ENCODE measurements at places on chromosomes 4 and X.

GRCh38 chr4:150033901-150034300 is 44.3 kb upstream of the DCLK2 start:
- no peak for DNase-seq

GRCh38 chr4:102564399-102565059 is 63.4 kb downstream of the NFKB1 start:
- no peak for DNase-seq

GRCh38 chr4:120902925-120903324 is 19.6 kb downstream of the PRDM5 start:
- DNase-seq, result no peak

GRCh38 chr4:101339332-101339731 is 8.0 kb downstream of the PPP3CA start:
- DNase-seq, result no peak

GRCh38 chr4:75321484-75321883 is 192.7 kb downstream of the RCHY1 start:
- DNase-seq, result no peak

- no peak for DNase-seq
Observed at GRCh38 chrX:139724626-139725025, 16.7 kb upstream of the MCF2 start.

DNA sequence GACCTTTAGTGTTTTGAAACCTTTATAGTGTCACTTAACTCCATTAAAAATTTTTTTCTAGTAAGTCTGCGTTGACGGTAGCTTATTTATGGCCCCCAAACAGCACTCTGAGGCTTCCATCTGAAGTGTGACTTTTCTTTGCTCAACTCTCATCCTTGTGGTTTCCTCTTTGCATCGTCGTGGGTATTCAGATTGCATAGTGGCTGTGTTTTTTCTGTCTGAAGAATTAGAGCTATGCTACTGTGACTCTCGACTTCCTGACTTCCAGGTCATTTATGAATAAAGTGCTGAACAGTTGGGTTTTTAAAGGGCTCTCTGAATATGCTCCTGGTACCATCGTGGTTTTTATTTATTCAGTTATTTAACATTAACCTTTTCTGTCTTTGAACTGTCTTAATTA is 44.9 kb downstream of the JADE1 start:
- DNase-seq, result no peak

DNA sequence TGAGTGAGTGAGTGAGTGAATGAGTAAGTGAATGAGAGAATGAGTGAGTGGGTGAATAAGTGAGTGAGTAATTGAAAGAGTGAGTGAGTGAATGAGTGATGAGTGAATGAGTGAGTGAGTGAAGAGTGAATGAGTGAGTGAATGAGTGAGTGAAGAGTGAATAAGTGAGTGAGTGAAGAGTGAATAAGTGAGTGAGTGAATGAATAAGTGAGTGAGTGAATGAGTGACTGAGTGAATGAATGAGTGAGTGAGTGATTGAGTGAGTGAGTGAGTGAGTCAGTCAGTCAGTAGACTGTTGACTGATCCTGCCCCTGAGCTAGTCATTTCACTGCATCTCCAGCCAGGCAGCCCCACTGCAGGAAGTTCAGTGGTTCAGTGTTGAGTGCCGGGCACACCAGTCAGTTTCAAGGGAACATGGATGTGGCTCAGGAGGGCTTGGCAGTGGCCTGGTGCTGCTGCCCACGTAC is 228.4 kb upstream of the PSAPL1 start:
- DNase-seq, result no peak

DNA sequence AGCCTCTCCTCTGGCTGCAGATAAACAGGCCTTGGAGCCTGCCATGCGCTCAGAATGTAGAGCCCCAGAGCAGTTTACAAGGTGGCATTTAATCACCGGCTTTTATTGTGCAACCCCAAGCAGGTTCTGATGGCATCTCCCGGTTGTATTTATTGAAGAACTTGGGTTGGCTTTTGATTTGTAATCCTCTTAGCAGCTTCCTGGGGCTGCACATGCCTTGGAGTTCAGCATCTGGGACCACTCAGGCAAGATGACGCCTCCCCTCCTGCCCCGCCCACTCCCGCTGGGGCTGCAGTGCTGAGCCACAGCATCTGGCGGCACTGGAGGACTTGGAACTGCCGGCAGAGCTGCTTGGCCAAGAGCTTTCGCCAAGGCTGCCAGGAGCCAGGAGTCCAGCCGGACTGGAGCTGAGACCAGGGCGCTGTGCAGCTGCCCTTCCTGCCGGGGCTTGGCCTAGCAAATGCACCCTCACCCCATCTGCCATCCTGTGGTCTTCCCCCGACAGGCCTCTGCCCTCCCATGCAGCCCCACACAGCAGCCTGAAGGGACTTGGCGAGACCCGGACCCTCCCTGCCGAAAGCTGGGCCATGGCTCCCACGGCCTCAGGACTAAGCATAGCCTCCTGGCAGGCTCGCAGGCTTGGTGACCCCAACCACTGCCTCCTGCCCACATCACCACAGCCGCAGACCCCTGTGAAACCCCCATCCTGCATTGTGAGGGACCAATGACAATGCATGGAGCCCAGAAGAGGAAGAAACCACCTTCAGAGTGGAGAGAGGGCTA is 5.4 kb downstream of the HTRA3 start:
- DNase-seq, result no peak

GRCh38 chr4:41514169-41514568 is 23.8 kb upstream of the LIMCH1 start:
- DNase-seq, result no peak

DNA sequence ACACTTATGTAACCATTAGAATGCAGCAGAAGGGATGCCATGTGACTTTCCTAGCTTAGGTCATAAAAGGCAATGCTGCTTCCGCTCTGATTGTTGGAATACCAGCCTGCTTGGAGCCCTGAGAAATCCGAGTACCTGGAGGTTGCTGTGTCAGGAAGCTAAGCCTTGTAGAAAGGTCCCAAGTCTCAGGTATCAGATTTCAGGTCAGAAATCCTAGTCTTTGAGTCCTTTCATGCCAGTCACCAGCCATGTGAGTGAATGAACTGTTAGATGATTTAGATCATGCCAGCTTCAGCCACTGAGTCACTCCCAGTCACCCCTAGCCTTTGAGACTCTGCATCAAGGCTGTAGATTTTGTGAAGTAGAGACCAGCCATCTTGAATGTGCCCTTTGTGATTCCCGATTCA is 23.5 kb downstream of the RAP1GDS1 start:
- no peak for DNase-seq

DNA sequence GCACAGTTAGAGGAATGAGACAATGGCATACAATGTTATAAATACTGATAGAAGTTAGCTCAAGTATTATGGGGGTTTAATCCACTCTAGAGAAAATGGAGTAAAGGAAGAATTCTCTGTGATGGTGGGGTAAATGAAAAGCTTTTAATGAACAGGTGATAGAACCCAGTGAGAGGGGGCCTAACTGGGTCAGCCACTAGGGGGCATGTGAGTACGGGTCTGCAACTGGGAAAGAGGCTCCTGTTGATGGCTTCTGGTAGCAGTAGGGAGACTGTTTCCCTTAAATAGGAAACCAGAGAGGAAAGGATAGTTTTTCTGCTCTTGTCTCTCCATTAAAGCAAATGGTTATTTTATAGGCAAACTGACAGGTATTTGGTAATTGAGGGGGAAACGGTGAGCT is 132.8 kb upstream of the GPR101 start:
- DNase-seq, result no peak

GRCh38 chrX:115583496-115584004 is 22.6 kb downstream of the PLS3 start:
- no peak for DNase-seq

DNA sequence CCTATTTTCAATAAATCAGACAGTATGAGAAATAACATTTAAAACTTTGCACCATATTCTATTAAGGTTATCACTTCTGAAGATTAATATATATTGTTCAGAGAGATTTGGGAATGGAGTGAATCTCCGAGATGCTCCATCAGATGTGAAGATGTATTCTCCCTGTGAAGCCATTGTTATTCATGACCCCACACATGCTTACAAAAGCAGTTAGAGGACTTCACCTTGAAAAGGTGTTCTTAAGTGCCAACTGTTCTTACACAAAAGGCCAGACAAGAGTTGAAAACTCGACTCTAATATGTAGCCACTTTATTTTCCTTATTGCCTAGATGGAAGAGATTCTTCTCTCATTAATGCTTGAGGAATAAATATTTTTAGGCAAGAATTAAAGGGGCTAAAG is 54.3 kb upstream of the NEIL3 start:
- DNase-seq, result no peak

DNA sequence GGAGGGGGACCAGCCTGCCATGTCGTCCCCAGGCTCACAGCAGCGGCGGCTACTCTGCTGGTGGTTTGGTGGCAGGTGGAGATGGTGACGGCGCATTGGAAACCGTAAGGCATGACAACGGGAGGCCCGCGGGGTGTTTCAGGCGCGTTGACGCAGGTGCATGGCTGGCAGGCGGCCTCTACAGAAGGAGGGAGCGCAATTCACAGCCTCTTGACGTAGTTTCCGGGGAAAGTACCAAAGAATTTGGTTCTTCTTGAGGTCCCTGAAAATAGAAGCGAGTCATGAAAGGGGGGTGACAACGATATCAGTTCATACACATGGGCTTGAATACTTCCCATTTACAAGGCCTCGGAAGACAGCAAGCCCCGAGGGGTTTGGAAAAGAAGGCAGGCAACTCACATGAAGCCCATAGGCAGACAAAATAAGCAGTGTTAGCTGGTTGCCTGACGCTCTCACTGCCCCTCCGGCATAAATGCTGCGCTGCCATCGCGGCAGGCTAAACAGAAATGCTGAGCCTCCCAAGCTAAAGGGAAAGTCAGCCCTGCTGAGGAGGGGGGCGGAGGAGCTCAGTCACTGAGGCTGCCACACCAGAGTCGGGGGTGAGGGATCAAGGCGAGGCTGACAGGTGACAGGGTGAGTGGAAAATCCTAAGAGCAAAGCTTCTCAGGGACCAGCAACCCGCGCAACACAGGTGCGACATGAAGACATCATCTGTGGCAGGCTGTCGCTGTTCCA is 52.3 kb upstream of the PDLIM3 start:
- peak; percentile 24 for DNase-seq

DNA sequence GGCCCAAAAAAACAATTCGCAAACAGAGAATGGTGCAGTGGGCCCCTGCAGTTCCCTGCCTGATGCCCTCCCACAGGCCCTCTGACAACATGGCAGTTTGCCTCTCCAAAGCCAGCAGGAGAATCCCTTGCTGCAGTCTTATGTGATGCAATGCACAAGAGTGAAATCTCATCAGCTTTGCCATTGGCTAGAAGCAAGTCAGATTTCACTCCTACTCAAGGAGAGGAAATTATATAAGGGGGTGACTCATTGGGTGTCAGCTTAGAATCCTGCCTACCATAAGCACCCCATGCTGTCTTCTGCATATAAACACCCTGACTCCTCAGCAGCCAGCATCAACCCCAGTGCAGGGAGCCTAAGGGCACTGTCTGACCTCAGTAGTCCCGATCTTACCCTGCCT is 157.3 kb upstream of the LDB2 start:
- DNase-seq, result no peak

- no peak for DNase-seq
Observed at GRCh38 chr4:72613959-72614358, 44.9 kb upstream of the ADAMTS3 start.

DNA sequence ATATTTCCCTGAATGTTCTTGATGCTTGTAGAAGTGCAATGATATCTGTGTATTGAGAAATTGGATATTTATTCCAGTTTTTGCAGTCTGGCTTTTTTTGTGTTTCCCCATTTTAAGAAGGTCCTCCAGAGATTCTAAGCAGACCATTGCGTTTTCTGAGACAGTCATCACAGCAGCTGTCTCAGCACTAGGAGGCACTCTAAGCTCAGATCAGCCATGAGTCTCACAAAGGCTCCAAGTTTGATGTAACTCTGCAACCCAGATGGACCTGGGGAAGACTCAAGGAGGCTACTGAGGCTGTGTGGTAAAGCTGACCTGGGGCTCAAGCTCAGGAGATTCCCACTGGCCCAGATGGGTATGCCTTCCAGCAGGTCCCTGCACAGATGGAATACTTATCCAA is 89.3 kb upstream of the CYLC1 start:
- DNase-seq, result no peak

- no peak for DNase-seq
Observed at GRCh38 chr4:153472122-153473037, 6.2 kb downstream of the TMEM131L start.

DNA sequence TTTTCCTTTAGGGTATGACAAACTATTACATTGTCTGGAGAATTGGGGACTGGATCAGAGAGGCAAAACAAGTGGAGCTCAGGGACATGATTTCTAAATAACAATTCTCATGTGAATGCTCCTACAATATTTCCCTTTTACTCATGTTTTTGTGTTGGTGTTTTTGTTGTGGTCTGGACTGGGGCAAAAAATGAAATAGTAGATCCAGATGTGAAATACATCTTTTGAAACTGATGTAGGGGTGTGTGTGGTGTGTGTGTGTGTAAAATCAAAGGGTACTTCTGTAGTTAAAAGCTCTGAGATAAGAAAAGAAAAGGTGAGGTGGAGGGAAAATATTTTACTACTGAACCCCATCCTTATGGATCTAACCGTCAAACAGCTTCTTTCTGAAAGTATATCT is 188.4 kb upstream of the RPL34 start:
- DNase-seq, result no peak

DNA sequence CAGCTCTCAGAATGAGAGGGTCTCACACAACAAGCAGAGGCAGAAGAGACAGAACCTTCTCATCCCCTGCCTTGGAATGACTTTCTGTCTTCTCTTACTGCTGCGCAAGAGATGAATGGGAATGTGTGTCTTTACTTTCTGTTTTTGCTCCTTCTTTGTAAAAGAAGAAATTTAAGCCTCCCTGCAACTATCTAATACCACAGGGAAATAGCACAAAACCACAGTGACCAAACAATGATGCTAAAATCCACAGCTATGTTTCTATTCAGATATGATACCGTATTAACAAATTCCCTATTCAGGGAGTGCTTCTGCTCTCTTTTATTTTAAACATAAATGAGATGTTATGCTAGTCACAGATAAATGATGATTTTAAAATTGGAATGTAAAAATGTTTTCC is 173.8 kb upstream of the RAI2 start:
- DNase-seq, result no peak

DNA sequence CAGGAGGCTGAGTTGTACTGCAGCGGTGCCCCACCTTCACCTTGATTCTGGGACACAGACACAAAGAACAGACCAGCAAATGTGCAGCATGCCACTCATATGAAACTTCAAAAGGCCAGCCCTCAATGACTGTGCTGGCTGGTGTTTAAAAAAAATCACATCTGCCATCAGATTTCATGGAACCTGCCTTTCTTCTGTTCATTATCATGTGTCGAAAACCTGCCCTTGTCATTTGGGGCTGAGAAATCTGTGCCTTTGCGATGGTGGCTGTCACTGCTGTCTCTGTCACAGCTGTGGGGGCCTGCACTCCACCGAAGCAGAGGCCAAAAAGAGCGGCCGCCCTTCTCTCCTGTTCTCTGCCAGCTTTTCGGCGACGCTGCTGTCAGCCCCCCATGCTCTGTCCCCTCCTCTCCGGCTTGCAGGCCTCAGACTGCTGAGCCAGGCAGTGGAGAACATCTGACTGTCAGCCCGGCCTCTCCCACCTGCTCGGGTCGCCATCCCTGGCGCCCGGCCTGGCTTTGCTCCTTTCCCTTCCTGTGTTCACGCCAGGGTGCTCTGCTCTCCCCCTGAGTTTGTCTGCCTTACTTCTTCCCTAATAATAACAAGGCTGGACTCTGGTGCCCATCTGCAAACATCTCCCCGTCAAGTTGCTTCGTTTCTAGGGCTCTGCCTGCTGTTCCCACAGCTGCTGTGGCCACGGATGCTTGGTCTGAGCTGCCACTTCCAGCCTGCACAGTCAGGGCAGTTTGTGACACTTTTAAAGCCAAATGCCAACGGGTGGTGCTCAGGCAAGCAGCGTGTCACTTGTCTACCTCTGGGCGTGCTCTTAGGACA is 355.2 kb downstream of the UNC5C start:
- DNase-seq, result no peak

- no peak for DNase-seq
Observed at GRCh38 chrX:123846577-123847038, 13.2 kb upstream of the XIAP start.

Measured in NCI-H1930 (cell line).